ENCODE measurements at places on chromosomes 5 and 9. TPM values are rescaled to one million over a fixed set of nuclear protein-coding genes. Genes with fewer than 3 reads are reported as not detected.

DNA sequence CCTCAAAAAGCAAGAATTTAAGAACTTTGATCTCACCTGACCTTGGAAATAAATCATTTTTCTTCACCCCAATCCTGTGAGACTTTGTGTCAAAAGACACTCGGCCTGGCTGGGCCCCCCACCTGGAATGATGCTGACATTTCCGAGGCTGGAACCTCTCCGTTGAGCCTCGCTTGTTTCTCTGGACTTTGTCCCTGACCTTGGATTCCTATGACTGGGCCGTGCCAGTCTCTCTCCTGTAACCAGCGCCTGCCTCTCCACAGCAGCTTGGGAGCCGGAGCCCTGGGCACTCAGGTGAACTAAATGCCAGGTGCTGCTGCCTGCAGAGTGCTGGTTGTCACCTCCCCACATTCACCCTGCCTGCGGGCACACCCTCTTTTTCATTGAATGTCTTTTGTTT lies 62.7 kb downstream of the RETREG1 start:
- no peak for DNase-seq

DNA sequence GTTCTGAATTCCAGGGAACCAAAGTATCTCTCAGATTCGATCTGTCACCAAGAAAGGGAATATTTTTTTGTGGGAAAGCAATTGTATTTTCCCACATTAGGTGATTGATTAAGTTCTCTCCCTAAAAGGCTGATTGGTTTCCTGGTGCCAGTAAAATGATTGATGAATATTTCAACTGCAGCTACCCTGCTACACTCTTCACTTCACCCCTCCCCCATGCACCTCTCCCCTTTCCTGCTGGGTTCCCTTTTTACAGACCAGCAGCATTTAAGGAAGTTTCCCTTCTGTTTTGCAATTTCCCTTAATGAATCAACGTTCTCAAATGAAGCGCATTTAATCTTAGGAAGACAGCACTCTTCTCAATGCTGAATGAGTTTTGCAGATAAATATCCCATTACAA lies 13.1 kb downstream of the NR6A1 start:
- DNase-seq = no peak

- no peak for DNase-seq
Observed at GRCh38 chr5:35924122-35924949, 14.1 kb downstream of the CAPSL start.

GRCh38 chr9:73219985-73220626 lies 68.4 kb downstream of the ANXA1 start:
- no peak for DNase-seq

DNA sequence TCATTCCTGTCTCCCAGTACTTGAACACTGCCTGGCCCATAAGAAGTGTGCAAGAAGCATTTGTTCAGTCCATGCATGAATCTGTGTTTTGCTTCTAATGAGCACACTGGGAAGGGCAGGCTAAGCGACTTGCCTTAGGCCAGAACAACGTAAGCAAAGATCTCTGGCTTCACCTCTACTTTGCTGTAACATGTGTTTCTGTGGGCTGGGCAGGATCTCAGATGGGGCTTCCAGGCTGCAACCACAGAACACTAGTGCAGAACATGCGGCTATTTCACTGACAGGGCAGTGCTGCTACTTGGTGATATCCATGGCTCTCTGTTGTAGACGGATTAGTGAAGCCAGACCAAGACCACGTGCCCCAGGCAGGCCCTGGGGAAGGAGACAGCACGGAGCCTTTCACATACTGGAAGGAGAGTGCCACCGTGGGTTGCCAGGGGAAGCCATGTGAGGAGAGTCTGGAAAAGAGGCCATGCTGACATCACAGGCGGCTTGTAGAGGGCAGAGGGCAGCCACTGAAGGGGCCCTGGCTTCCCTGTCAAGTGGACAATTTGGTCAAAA lies 9.9 kb downstream of the DIRAS2 start:
- no peak for DNase-seq

- DNase-seq = no peak
Observed at GRCh38 chr9:125655066-125655633, 51.9 kb downstream of the MAPKAP1 start.

- DNase-seq = no peak
Observed at GRCh38 chr9:131667576-131667975, 72.3 kb downstream of the RAPGEF1 start.

Gene MSH3
- 16.8 TPM for total RNA-seq

Gene FAM78A
- 5.3 TPM for total RNA-seq

Gene ARSB
- total RNA-seq = 15.4 TPM

Gene RALGDS
- total RNA-seq = 33.9 TPM

Gene MARVELD2
- total RNA-seq = 1.6 TPM

Gene PGM5
- total RNA-seq = 19.9 TPM

Gene APBA1
- total RNA-seq = 10.6 TPM

Gene GABBR2
- total RNA-seq = not detected
